Bronchus fibroblast of lung (primary cell): ENCODE measurements at places on chromosomes 4 and X. TPM values are rescaled to one million over a fixed set of nuclear protein-coding genes. Genes with fewer than 3 reads are reported as not detected.

CT45A5 gene
- not detected in 2 replicates for total RNA-seq

C1QTNF7 gene
- 0.59 and 1.2 TPM in 2 replicates for total RNA-seq

PAGE2B gene
- total RNA-seq, result not detected in 2 replicates

KCND1 gene
- 1.3 TPM in 2 replicates for total RNA-seq

NAP1L2 gene
- total RNA-seq, result not detected in 2 replicates

TNIP3 gene
- total RNA-seq, result 0.30 and 0.50 TPM in 2 replicates

IL21 gene
- not detected in 2 replicates for total RNA-seq

REPS2 gene
- total RNA-seq, result 0.74 and 1.0 TPM in 2 replicates

GRK4 gene
- 1.6 and 2.0 TPM in 2 replicates for total RNA-seq

CCDC158 gene
- total RNA-seq, result under 0.01 TPM in 1 of 2 replicates, not detected in the other

GAGE12F gene
- not detected in 2 replicates for total RNA-seq

TRMT2B gene
- 8.3 and 8.7 TPM in 2 replicates for total RNA-seq

CFAP47 gene
- not detected in 2 replicates for total RNA-seq

PRR32 gene
- total RNA-seq, result not detected in 2 replicates

CYP2U1 gene
- 5.2 and 7.1 TPM in 2 replicates for total RNA-seq

ATP2B3 gene
- total RNA-seq, result not detected in 2 replicates

ARX gene
- not detected in 2 replicates for total RNA-seq

GCNA gene
- total RNA-seq, result 0.17 and 0.59 TPM in 2 replicates

INTU gene
- 1.3 and 1.6 TPM in 2 replicates for total RNA-seq

MTNR1A gene
- total RNA-seq, result not detected in 2 replicates

PHOX2B gene
- not detected in 2 replicates for total RNA-seq

GLOD5 gene
- not detected in 2 replicates for total RNA-seq

HTN3 gene
- total RNA-seq, result not detected in 2 replicates

ANOS1 gene
- total RNA-seq, result 0.17 and 0.45 TPM in 2 replicates

RTL9 gene
- 0.17 and 0.30 TPM in 2 replicates for total RNA-seq

COL4A6 gene
- total RNA-seq, result 2.0 and 2.7 TPM in 2 replicates

ZDHHC15 gene
- under 0.01 and 0.15 TPM in 2 replicates for total RNA-seq

EVC2 gene
- 6.9 and 7.0 TPM in 2 replicates for total RNA-seq

CENPE gene
- 9.8 and 16.6 TPM in 2 replicates for total RNA-seq

MAGEA3 gene
- not detected in 2 replicates for total RNA-seq

RADX gene
- total RNA-seq, result 2.4 and 3.0 TPM in 2 replicates

MCF2 gene
- total RNA-seq, result not detected in 2 replicates

MXRA5 gene
- total RNA-seq, result 0.50 and 0.59 TPM in 2 replicates

DMRTC1 gene
- not detected in 2 replicates for total RNA-seq

FMR1NB gene
- total RNA-seq, result not detected in 2 replicates

ERCC6L gene
- 7.4 and 9.4 TPM in 2 replicates for total RNA-seq

ARHGAP24 gene
- 8.1 and 8.8 TPM in 2 replicates for total RNA-seq

FAM149A gene
- total RNA-seq, result 2.1 and 3.2 TPM in 2 replicates
